NCI-H1092 (cell line): ENCODE measurements at places on chromosomes 3 and 15.

GRCh38 chr3:21624524-21624923, 126.5 kb downstream of the ZNF385D start:
- DNase-seq, result no peak

DNA sequence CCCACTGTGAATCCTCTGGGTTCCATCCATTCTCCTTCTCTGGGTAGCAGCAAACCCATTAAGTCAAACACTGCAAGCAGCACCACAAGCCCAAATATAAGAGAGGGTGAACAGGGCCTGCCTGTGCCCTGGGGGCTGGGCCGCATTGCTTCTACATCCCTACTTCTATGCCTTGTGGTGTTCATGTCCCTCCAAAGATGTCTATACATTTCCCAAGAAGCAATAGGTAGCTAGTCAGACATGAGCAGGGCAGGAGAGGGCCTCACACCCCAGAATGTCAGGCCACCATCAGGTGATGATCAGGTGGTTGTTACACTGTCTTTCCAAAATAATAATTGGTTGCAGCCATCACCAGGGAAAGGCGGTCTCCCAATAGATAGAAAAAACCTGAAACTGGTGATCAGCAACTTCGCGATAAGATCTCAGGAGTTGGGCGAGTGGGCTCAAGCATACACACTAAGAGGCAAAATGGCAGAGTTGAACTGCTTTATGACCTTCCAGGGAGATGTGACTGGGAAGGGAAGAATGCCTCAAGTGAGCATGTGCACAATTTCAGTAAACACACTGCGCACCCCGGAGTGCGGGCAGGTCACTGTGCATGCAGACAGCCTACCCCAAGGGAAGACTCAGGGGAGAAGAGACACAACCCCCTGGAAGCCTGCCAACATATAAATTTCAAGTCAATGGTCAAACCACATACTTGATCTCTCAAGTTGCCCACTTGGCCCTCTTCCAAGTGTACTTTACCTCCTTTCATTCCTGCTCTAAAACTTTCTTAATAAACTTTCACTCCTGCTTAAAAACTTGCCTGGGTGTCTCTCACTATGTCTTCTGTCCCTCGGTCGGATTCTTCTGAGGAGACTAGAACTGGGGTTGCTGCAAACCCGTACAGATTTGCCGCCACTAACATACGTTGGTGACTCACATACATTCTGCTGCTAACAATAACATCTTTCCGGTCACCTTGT, 39.9 kb downstream of the KLF15 start:
- DNase-seq, result no peak

- DNase-seq, result no peak
Measured at GRCh38 chr15:44718180-44718926, 7.0 kb downstream of the B2M start.

- DNase-seq, result no peak
Measured at GRCh38 chr3:67774676-67775075, 120.3 kb upstream of the SUCLG2 start.

GRCh38 chr3:172846706-172847105, 96.2 kb downstream of the ECT2 start:
- DNase-seq, result no peak

DNA sequence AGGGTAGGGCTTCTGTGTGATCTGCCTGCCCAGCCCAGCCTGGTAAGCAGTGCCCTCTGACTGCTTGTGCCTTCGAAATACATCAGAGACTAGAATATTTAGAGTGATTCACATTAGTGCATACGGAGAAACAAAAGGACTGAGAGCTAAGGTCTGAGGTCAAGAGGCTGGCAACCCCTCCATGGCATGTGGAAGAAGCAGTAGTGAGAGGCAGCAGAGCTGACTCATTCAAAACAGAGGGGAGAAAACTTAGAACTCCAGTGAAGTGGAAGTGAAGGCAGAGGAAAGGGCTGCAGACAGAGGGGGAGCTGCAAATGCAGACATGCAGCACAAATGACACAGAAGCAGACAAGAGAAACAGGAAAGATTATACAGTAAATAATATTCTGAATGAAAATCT, 61.6 kb downstream of the ULK4 start:
- no peak for DNase-seq

- DNase-seq, result no peak
Measured at GRCh38 chr3:123576122-123576521, 8.7 kb downstream of the HACD2 start.

DNA sequence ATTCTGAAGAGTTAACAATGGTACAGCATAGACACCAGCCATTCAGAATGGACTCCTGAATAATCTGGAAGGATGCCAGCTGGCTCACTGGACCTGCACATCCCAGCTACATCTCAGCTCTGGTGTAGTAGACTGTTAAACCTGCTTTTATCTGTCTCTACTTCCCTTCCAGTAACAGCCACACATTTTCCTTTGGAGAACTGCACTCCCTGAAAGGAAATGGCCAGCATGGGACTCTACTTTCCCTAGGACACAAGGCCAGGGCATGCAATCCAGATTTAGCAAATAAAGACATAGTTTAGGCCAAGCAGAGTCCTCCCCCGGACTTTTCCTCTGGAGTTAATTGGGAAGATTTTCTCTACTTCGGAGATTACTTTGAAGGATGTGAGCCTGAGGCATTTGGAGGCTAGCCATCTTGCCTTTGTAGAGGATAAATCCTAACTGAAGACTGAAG, 82.7 kb upstream of the TCF12 start:
- DNase-seq, result no peak

DNA sequence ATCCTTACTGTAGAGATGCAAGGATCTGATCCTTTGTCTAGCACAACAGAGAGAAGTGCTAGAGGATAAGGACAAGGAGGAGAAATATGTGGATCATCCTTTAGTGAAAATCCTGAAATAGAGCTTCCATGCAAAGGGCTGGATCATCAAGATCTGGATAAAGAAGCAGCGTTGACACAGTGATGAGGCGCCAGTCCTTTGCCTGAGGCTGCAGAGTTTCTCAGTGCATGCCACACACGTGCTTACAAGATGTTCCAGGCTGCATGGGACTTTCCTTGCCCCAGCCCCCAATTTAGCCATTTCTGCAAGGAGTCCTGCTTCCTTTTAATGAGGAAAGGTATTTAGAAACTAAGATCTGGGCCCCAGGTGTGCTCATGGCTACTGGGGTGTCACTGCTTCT, 7.2 kb upstream of the ABTB1 start:
- DNase-seq, result no peak

DNA sequence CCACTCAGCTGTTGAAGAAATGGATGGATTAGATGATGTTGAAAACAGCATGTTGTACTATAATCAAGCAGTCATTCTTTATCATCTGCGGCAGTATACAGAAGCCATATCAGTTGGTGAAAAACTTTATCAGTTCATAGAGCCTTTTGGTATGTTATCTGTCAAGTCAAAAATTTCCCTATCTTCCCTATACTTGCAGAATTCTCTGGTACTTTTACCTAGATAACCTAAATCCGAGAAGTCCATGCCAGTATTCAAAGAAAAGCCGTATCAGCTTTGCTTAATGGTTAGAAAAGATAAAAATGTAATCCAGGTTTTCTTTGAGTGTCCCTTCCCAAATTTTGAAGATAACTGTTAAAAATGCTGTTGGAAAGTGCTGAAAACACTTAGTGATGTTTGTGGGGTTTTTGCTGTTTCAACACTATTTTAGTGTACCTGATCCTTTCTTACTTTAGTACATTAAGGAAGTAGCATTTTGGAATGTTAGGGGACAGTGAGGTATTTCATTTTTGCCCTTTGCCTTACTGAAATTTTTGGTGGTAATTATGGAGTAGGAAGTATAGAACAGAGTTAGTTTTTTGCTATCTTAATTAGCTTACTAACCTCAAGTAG, 23.8 kb downstream of the CNOT10 start:
- DNase-seq, result no peak

- no peak for DNase-seq
Measured at GRCh38 chr3:159936541-159936940, 52.1 kb upstream of the IL12A start.

DNA sequence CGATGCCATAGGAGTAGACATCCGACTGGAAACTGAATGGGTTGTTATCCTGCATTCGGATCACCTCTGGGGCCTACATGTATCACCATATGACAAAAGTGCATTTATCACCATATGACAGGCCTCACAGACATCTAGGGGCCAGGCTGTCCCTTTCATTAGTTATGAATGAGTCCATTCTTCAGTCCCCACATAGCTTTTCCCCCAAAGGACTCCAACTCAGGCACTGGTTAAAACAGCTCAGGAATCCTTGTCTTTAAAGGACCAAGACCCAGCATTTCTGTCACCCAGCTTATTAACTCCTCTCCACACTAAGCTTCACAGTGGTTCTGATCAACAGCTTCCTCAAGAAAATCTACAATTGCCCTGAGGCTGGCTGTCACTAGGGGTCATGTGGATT, 28.3 kb downstream of the MKRN2 start:
- DNase-seq, result no peak

DNA sequence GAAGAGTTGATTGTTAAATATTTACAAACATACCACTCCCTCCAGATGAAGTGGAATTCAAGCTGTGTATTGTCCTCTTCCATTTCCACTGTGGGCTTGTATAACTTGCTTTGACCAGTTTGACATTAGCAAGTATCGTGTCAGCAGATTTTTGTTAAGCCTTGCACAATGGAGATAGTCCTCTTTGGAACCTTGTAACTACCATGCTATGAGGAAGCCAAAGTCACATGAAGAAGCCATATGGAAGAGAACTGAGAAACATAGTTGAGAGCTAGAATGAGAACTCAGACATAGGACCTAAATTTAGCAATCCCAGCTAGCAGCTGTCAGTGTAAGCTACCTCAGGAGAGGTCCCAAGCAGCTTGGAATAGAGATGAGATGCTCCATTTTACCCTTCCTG, 889.2 kb downstream of the PDCD6IP start:
- no peak for DNase-seq

DNA sequence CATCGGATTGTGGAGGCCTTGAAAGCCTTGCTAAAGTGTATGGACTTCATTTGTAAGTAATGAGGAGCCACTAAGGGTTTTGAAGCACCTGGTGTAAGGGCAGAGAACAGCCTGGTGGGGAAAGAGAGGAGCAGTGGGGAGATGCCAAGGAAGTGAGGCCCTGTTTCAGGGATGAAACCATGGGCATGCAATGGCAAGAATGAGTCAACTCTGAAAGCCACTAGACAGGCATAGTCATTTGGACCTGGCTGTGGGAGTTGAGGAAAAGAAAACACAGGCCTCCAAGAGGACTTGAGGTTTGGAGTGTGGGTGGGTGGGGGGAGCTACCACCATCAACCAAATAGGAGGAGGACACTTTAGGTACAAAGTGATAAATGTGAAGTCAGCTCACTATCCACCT, 7.6 kb downstream of the XCR1 start:
- DNase-seq, result no peak

DNA sequence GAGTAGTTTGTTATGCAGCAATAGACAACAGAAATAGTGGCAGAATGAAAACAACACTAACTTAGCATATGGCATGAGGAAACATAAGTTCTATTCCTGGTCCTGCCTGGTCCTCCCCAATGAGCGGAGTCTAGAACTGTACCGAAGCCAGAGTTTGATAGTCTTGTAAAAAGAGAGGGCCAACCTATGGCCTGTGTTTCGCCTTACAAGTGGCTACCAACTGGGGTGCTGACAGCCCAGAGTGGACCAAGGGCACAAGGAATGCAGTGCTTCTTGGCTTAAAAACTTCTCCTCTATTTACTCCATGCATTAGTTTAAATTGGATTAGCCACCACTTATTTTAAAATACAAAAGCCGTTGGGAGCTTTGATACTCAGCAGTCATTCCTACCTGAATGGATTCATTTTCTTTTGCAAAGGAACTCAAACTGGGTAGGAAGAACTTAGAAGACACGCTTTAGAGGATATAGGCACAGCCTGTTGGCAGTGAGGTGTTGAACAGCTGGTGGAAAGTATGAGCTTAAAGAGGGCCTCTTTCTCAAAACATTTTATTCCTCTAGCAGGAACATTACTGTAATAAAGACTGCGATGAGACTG, 302.9 kb downstream of the PLCL2 start:
- no peak for DNase-seq

GRCh38 chr3:65877160-65877559, 161.6 kb downstream of the MAGI1 start:
- DNase-seq, result no peak

- DNase-seq, result no peak
Measured at GRCh38 chr3:193446965-193447602, 68.5 kb upstream of the ATP13A5 start.

DNA sequence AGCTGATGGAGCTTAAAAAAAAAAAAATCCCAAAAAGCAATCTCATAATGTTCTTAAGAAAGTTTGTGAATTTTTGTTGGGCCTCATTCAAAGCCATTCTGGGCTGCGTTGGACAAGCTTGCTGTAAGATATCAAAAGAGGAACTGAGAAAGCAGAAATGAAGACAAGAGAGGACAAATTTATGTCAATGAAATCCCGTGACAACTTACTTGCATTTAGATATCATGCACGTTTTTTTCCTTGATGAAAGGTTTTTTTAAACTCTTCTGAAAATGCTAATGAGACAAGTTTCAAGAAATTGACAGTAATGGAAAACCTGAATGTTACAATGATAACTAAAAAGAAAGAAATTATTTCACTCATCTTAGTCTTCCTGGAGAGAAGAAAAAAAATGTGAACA, 662.9 kb downstream of the SQOR start:
- no peak for DNase-seq

DNA sequence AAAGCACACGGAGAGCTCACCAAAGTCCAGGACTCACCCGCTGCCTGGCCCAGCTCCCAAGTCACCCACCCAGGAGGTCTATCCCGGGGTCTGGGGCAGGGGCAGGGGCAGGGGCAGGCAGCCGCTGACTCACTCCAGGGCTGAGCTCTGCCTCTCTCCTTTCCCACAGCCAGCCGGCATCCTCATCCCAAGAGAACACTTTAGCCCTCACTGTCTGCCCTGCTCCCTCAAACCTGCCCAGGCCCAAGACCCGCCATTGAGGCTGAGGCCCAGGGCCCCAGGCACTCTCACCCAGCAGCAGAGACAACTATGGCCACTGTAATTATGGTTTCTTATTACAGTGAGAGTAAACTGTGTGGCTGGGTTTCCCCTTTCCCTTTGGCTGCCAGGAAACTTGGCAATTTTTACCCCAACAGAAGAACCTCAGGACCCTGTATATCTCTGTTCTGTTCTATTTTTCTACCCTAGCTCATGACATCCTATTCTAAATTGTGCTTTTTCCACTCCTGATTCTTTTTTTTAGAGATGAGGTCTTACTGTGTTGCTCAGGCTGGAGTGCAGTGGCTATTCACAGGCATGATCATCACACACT, 53.0 kb downstream of the IQSEC1 start:
- no peak for DNase-seq

DNA sequence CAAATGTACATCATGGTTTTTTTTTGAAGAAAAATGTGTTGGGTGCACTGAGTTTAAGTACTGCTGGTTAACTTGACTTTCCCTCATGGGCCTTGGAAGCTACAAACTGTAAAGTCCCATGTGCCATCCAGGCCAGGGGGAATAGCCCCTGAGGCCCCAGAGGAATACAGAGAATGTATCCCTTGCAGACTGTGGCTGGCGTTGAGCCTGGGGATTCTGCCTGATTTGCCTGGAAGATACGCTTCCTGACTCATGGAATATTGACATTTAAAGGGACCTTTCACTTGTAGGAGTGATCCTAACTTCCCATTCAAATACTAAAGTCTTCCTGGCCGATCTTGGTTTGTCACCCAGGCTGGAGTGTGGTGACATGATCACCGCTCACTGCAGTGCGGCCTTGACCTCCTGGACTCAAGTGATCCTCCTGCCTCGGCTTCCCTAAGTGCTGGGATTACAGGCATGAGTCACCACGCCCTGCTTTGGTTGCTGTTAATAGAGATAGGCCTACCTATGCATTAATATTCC, 42.0 kb downstream of the ADAMTSL3 start:
- no peak for DNase-seq
